ENCODE measurements at places on chromosomes 5 and 9. TPM values are rescaled to one million over a fixed set of nuclear protein-coding genes. Genes with fewer than 3 reads are reported as not detected.

DNA sequence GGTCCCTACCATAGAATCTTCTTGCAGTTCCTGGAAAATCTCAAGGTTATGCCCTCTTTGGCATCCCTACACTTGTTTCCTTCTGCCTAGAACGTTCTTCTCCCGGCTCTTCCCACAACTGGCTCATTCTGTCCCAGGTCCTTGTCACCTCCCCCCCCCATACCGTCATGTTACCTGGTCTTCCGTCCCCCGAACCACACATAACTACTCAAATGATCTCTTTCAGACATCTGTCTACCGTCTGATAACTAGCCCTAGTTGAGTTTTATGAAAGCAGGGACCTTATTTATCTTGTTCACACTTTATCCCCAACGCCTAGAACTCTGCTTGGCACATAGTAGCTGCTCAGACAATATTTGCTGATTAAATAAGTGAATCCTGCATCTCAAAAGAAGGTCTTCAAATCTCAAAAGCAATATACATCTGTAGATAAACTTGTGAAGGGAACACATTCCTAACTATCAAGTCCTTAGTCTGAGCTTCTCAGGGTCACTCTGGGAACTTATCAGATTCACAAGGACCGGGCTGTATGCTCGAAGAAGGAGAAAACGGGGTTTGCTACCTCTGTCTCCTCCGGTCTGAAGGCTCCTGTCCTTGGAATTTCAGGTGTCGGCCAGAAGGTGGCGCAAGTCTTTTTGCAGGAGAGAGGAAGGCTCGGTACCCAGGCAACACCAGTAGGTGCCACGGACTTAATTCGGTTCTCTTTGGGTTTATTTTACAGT lies 30.0 kb downstream of the LCP2 start:
- peak; percentile 77 for DNase-seq

Gene STC2
- 144 TPM for total RNA-seq

GRCh38 chr9:28197653-28198052 lies 624.4 kb upstream of the C9orf72 start:
- no peak for DNase-seq

DNA sequence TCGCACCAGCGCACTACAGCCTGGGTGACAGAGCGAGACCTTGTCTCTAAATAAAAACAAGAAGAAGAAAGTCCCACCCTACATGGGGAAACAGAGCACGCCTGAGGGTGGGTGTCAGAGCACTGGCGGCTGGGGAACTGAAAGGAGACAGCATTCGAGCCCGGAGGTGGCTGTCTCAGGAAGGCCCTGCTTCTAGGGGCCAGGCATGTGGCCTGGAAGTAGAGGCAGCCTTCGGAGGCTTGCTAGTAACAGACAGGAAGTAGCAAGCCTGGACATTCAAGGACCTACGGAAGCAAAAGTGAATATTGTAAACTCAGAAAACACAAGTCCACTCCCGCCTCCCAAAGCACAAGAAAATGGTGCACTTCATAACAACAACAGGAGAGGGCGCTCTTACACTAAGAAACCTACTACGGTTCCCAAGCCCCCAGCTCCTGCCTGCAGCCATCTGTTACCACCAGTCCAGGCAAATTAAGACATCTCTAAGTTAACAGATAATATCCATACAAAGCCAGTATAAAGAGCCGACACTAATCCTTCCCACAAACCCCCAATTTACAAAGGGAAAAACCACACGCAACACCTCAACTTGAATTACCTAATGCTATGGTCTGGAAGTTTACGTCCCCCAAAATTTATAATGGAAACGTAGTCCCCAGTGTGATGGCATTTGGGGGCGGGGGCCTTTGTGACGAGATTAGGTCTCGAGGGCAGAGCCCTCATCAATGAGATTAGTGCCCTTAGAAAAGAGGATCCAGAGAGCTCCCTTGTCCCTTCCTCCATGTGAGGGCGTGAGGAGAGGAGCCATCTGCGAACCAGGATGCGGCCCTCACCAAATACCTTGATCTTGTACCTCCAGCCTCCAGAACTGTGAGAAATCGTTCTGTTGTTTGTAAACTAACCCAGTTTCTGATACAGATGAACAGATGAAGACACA lies 7.7 kb downstream of the RASGEF1C start:
- DNase-seq = peak; percentile 51

DNA sequence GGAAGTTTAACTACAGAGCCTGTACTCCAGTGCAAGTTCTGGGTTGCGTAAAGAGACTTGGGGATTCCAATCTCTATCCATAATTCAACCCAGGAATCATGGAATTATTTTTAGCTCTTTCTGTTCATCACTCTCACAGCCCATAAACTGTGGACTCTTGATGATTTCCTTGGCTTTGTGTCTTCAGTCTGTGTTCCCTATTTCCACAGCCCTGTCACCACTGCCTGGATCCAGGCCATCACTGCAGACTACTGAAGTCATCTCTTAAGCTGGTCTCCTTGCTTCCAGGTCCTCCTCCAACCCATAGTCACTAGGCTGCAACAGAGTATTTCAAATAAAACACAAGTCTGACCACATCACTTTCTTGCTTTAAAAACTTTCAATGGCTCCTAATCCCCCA lies 211.7 kb downstream of the PLK2 start:
- no peak for DNase-seq

DNA sequence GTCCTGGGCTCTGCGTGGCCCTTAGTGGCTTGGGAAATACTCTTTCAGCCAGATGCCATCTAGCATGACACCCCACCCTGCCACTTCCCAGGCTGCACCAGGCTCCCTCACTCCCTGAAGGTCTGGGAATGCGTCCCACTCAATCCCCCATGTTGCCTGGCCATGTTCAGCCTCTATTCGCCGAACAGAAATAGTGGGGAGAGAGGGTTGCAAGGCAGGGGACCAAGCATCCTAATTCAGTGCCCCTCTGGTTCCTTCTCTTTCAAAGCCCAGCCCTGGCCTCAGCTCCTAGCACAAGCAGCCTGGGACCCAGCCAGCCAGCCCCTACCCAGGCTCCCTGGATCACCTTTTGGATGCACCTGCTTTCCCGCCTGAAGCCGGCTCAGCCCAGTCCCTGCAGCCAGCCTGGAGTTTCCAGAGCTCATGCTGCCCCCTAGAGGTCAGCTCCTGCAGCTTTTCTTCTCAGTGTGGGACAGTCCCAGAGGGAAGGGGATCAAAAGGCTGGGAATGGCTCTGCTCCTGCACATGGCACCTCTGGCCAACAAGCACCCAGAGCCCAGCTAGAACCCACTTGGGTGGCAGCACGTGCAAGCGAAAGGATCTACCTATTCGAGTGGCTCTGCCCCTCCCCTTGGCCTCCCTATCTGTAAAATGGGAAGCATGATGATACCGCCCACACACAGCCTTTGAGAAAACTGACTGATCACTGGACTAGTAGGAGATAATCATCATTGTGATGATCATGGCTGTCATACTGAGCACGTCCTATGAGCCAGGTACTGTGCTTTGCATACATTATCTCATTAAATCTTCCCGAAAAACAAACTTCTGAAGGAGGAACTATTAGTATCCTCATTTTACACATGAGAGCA lies 48.7 kb upstream of the C5orf58 start:
- peak; percentile 55 for DNase-seq

Gene CFAP90
- 0.18 TPM for total RNA-seq

GRCh38 chr5:2754581-2755075 lies 3.2 kb upstream of the IRX2 start:
- DNase-seq = peak; percentile 19

- DNase-seq = no peak
Measured at GRCh38 chr9:135592331-135592590, 30.7 kb downstream of the PAEP start.

DNA sequence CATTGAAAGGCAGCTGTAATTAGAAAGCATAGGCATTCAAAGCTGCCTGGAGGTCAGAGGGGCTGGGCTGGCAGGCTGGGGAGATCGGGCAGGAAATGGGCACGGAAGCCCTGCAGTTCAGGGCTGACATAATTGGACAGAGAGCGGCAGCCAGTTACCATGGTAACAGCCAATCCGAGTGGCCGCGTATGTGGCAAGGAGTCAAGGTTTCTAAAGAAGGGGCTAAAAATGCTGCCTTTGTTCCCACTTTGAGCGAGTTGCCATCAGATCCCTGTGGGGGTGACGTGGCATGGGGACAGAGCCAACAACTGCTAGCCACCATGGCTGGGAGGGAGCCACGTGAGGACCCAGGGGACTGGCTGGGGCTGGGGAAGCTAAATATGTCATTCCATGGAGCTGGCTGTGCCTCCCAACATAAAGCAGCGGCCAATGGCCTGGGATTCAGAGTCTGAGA lies 44.7 kb upstream of the NDFIP1 start:
- DNase-seq = peak; percentile 82

Gene LRRC19
- not detected for total RNA-seq

Gene BNC2
- 4.2 TPM for total RNA-seq

DNA sequence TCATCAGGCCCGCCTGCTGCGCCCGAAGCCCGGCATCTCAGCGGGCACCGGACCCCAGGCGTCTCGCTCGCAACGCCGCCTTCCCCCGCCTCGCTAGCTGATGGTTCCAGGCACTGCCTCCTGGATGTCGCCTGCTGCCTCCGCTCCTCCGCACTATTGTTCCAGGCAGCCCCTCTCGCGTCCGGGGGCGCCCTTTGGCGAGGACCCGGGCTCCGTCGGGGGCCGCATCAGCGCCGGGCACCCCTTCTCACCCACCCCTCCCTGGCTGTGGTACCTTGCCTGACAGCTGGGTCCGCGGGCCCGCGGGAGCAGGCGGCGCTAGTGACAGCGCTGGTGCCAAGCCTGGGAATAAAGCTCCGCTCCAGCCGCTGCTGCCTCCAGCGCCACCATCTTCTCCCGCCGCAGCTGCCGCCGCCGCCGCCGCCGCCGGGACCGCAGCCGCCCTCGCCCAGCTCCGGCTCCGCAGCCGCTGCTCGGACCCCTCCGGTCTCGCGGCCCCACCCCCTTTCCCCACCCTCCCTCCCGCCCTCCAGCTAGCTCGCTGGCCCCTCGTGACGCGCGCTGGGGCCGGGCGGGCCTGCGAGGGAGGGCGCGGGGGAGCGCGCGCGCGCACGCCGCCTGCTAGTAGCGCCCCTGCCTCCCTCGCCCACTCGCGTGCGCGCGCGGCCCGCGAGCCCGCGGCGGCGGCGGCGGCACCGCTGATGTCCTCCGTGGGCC lies at the start of gene APBA1:
Gene APBA1, minus strand, starts transcription at position 493 of the 717 bp plus-strand sequence.
- peak; percentile 61 for DNase-seq

Gene BTNL3
- total RNA-seq = not detected

DNA sequence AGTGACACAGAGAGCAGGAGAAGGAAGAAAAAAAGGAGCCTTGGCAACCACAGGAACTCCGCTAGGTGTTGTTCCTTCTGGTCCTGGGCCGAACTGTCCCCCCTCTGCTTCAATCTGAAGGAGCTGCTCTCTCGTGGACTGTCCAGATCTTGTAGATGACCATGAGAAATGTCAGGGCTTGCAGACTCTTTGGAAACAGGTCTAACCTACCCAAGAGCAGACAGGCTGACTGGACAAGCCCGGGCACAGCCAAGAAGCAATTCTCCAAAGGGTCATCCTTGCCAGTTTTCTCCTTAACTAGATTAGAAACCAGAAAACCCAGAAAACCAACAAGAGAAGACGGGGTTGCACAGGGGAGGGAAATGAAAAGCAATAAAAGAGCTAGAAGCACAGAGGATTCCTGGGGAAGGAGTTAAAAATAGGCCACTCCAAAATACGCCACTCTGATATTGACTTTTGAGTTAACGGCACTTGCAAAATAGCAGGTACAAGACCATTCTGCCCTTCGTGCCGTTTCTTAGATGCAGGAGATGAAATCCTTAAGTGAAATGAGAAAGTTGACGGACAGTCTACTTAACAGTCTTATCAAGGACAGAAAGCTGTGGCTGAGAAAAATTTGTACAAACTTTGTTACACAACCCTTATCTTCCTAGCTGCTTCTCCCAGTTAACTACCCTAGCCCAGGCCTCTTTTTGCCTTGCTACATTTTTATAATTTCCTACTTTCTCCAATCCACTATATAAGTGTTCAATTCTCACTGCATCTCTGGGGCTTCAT lies 5.8 kb downstream of the GCNT4 start:
- no peak for DNase-seq

DNA sequence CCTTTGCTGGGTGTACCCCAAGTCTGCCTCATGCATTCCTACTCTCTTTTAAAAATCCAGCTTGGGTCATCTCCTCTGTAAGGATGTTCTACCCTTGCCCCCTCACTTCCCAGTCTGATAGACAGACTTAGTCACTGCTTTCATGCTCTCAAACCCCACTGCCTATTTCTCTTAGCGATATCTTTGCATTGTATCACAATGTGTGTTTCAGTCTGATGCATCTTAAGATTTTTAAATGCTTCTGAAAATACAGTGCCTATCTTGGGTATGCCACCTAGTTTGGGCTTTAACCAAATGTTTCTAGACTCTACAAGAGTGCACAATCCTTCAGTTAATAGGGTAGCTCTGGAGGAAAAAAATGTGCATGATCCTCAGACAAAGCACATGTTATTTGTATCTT lies 97.8 kb downstream of the SNX18 start:
- no peak for DNase-seq

DNA sequence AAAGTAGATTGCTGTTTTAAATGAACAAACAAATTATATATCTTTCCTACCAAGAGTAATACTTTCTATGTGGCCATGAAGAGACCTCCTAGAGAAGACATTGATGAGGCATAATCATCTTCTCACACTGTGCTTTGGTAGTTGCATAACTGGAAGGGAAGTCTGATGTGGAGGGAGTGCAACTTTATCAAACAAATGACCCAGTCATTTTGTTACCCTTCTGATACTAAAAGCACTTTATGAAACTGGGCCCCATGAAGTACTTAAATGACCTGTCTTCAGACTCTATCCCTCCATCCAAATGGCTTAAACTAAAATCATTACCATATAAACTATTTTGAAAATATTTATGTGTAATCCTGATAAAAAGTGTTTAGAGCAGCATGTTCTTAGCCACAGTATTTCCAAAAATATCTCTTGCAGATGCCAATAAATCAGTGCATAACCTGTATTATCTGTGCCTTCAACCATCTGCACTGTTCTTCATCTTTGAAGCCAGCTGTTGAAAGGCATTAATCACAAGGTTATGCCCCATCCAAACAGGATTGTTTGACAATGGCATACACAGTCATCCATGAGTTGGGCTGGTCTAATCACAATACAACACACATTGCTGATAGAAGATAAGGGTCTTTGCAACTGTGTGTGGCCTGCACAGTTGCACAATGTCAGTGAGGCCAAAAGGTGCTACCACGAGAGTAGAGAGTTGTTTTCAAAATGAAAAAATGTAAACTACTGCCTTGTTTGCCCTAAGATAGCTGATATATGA lies 31.9 kb upstream of the MIER3 start:
- no peak for DNase-seq

Gene CHSY3
- total RNA-seq = 0.21 TPM

- DNase-seq = no peak
Measured at GRCh38 chr5:79699763-79700400, 10.2 kb downstream of the CMYA5 start.

DNA sequence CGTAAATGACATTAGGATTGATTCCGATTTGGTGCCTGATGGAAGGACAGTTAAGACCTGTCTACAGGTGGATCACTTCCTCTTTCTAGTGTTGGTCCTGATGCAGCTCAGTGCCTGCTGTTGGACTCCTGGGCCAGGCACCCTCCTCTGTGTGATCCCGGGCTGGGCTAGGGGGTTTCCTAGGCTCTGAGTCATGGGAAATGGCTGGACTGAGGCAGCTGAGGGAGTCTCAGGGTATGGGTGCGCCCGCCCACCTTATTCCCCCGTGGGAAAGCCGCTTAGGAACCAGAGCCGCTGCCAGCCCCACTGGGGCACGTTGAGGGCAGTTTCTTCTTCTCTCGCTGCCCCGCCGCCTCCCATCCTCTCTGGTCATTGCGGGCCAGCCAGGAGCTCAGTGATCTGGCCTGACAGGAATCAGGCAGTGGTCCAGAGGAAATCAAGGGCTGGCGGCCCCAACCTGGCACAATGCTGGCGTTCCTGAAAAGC lies 12.9 kb downstream of the TCF7 start:
- DNase-seq = peak; percentile 90

Measured in Daoy (cell line).